ENCODE measurements at places on chromosomes 11 and 22. TPM values are rescaled to one million over a fixed set of nuclear protein-coding genes. Genes with fewer than 3 reads are reported as not detected.

- no peak for DNase-seq
Measured at GRCh38 chr22:49561338-49561737, 266.3 kb downstream of the BRD1 start.

Gene CHRDL2
- total RNA-seq = not detected

DNA sequence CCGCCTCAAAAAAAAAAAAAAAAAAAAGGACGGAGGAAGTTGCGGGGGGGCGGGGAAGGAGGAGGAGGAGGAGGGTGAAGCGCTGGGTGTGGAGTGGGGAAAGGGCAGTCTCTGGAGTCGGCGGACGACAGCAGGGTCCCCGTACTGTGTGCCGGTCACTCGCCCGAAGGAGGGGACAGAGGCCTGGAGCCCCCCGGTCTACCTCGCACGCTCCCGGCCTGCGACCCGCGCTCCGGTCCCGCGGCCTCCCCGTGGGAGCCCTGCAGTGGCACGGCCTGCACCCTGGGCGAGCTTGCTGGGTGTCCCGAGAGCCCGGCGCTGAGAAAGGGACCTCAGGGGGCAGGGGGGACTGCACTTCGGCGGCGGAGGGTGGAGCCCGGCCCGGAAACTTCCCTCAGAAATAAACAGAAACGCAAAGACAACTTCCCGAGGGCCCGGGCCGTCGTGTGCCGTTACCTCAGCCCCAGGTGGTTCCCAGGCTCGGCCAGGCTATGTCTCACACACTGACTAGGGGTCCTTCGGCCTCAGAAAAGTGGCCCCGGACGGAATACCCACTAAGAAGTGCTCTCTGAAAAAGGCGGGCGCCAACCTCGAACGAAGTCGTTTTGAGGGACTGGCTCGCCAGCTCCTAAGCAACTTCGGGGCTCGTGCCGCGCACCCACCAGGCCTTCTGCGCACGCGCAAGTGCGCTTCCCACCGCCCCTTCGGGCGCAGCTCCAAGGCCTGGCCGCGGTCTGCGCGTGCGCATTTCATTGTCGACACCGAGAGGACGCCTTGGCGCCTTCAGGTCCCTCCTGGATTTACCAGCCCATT is at the start of gene MAJIN:
TSS of gene MAJIN (minus strand) at position 688 of the 813 bp plus-strand sequence. CDS start 12,703 bp downstream, outside the sequence.
- DNase-seq = peak; percentile 80

Gene OR52N4
- total RNA-seq = not detected

Gene KDELR3
- 125 TPM for total RNA-seq

Gene TECTA
- 0.32 TPM for total RNA-seq

DNA sequence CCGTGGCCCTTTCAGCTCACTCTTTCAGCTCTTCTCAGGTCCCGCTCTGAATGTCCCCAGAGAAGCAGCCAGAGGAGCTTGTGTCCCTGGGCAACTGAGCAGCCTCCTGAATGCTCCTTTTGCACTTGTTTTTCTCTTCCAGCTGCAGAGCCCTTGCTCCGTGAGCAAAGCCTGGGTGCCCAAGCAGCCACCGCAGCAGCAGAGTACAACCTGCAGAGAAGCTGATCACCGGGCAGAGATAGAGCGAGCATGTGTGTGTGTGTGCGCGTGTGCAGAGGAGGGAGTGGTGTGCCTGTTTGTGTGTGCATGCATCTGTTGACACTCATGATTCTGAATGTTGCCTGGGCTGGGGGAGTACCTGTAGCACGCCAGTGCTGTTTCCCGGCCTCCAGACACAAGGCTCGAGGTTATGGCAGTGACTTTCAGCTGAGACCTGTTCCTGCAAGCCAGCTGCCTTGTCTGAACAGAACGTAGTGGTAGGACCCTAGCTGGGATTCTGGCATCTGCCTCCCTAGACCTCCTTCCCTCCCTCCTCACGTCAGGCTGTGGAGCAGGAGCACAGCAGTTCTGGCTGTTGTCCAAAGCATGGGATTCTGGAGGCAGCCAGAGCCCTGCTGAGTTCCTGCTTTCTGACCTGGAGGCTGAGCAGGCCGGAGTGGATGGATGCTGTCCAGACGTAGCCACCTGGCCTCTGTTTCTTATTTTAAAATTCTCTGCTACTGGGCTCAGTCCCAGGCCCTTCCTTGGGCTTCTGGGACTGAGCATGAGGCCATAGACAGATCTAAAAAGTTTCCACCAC is 4.5 kb upstream of the MAPK8IP1 start:
- DNase-seq = no peak

Gene KCNJ1
- total RNA-seq = not detected

Gene RCOR2
- 1.7 TPM for total RNA-seq

Data from fibroblast of villous mesenchyme (primary cell).